ENCODE measurements at places on chromosomes 7 and 10. TPM values are rescaled to one million over a fixed set of nuclear protein-coding genes. Genes with fewer than 3 reads are reported as not detected.

DNA sequence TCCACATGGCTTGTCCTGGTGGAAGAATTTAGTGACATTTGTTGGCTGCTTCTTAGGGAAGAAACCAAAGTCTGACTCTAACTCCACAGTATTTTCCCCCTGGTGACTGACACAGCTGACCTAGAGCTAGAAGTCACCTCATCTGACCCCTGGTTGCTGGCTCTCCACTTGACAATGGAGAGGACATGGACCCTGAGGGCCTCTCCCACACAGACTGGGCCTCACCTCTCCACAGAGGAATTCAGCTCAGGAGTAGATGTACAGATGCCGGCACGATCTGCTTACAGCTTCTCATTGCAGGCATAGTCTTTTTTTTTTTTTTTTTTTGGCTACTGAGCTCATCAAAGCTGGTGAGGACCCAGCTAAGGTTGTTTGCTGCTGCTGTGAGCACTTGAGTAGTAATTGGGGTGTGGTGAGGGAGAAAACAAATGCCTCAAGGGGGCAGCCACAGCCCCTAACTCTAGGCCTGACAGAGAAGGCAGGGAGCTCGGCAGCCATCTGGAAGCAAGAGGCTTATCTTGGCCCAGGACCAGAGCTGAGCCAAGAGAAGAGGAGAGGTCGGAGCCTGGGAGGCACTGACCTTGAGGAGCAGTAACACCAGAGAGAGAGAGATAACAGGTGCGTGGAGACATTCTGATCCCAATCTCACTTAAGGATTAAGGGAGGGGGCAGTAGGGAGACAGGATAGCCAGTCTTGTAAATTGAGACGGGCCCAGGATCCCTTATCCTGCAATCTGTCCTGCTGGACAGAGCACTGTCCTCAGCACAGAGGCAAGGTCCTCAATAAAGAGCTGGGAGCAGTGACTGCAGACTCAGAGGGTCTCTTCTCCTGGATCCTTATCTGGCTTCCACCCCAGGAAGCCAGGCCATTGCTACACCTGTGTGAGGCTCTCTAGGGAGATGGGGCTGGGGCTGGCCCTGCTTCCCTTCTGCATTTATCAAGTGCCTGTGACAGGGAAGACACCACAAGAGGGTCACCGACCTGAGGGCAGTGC is 9.4 kb downstream of the PRSS58 start:
- no peak for DNase-seq

- DNase-seq = no peak
Measured at GRCh38 chr7:129857313-129857712, 95.4 kb downstream of the UBE2H start.

- DNase-seq = no peak
Measured at GRCh38 chr10:12928571-12928970, 72.9 kb downstream of the CCDC3 start.

HMX2 gene
- polyA plus RNA-seq = 1.4 TPM
